Neural crest cell (in vitro differentiated cells): ENCODE measurements at places on chromosomes 4 and X. TPM values are rescaled to one million over a fixed set of nuclear protein-coding genes. Genes with fewer than 3 reads are reported as not detected.
A peak's percentile ranks its signal among the peaks of the same experiment; 100 is the strongest.

DNA sequence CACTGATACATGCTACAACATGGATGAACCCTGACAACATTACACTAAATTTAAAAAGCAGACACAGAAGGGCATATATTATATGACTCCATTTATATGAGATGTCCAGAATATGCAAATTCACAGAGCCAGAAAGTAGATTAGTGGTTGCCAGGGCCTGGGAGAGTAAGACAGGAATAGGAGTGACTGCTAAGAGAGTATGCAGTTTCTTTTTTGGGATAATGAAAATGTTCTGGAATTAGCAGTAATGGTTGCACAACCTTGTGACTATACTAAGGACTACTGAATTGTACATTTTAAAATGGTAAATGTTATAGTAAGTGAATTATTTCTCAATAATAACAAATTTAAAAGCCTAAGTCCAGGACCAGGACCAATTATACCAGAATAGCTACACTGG, 29.5 kb upstream of the NUP54 start:
- DNase-seq, result no peak

- no peak for DNase-seq
Observed at GRCh38 chr4:185809121-185809520, 2.9 kb downstream of the SORBS2 start.

DNA sequence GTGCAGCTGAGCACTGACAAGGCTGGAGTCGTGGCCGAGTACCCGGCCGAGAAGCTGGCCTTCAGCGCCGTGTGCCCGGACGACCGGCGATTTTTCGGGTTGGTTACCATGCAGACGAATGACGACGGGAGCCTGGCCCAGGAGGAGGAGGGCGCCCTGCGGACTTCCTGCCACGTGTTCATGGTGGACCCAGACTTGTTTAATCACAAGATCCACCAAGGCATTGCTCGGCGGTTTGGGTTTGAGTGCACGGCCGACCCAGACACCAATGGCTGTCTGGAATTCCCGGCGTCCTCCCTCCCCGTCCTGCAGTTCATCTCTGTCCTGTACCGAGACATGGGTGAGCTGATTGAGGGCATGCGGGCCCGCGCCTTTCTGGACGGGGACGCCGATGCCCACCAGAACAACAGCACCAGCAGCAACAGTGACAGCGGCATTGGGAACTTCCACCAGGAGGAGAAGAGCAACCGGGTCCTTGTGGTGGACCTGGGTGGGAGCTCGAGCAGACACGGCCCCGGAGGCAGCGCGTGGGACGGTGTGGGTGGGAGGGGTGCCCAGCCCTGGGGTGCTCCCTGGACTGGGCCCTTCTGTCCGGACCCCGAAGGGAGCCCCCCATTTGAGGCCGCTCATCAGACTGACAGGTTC, 24.3 kb downstream of the RGS12 start:
- no peak for DNase-seq

DNA sequence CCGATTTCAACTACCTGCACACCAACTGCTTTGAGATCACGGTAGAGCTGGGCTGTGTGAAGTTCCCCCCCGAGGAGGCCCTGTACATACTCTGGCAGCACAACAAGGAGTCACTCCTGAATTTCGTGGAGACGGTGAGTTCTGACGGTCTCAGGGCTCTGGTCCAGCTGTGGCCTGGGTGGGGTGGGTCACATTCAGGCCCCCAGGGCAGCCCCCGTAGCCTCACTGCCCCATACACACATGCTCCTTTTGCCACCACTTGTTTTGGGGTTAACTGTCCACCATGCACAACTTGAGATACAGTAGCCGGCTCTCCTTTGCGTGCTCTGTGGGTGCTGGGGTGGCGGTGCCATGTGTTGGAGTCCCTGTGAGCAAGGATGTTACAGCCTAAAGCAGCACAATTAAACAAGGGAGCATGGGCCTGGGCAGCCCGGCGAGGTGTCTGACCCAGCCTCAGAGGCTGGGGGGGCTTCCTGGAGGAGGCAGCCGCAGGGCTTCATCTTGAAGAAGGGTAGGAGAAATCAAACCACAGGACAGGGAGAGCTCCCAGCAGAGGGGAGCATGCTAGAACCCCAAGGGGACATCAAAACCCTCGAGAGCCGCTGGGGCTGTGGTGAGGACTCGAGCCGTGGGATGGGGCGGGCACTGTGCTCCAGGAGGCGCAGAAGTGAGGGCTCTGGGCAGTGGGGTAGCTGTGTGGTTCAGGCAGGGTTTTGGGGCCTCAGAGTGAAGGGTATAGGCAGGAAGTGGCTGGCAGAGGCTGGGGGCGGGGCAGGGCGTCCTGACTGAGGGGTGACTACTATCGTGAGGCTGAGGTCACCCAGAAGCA, 22.0 kb downstream of the CPZ start:
- DNase-seq, result no peak

DNA sequence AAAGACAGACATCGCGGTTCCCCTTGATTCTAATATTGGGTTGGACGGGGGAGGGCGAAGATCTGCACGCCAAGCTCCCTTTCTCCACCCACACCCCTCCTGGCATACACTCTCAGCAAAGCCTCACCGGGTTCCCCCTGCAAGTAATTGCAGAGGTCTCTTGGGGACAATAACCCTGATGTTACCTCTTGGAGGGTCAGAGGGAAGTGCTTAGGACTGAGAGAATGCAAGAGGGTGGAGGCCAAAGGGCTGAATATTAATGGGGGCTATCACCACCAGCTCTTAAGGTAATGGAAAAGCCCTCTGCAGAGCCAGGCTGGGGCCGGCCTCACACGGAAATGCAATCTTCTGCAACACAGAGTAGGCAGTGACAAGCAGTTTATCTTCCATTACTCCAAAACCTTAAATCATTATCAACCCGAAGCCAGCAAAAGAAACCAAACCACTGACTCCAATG, 344.1 kb upstream of the GATB start:
- no peak for DNase-seq

The CXXC4 gene
- total RNA-seq, result 18.9 and 20.3 TPM in 2 replicates

The MXRA5 gene
- total RNA-seq, result 1.3 TPM in 2 replicates

The CYBB gene
- not detected in 2 replicates for total RNA-seq

DNA sequence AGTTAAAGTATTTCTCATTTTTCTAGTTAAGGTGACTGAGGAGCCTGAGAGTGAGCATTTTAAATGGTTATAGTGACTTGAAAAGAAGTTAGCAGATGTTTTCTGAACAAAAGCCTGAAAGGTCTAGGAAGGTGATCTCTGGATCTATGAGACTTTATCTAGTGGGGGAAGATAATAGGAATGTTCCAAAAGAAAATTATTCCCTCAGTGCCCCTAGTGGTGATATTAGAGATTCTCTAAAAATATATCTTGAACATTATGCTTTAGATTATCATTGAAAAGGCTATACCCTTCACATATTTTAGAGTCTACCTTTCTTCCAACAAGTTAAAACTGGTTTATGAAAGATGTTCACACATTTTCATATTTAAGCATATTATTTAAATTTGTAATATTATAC, 69.0 kb upstream of the SPANXN1 start:
- DNase-seq, result no peak

The PAGE2B gene
- total RNA-seq, result not detected in 2 replicates

GRCh38 chrX:134721766-134722532, 63.7 kb upstream of the PLAC1 start:
- DNase-seq, result no peak

DNA sequence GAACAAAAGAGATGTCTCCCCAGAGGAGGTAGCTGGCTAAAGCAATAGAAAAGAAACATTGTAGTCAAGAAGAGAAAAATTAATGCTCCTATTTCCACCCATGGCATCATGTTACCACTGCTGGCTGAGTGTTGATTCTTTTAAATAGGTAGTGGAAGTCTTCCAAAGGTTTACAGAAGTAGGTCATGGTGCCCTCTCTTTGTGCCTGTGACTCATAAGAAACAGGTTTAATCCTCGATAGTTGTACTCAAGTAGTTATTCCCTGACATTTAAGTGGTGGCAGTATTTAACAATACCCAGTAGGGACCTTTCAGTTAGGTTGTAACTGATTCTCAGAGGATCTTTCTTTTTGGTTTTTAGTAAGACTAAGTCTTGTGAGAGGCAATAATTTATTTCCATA, 247.8 kb downstream of the TEX13A start:
- DNase-seq, result no peak

GRCh38 chr4:71186566-71187403, 152.0 kb upstream of the SLC4A4 start:
- peak; percentile 49 for DNase-seq

DNA sequence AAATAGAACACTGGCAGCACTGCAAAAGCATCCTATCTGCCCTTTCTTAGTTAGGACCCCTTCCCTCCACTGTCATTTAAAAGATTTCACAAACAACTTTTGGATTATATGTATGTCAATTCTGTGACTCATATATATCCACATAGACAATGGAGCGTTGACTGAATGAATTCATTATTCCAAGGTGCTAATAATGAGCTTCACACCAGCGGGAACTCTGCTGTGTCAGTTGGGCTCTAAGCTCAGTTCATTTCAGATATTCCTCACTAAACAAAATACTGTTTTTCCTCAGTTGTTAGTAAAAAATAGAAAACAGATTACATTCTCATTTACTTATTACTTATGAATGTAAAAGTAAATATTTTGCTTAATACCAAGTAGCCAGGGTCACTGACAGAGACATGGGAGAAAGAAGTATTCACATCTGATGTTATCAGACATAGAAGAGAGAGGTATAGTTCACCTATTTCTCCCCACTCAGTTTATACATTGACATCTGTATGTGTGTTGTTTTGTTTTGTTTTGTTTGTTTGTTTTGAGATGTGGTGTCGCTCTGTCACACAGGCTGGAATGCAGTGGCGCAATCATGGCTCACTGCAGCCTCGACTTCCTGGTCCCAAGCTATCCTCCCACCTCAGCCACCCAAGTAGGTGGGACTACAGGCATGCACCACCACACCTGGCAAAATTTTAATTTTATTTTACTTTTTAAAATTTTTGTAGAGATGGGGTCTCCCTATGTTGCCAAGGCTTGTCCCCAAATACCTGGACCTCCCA, 10.9 kb downstream of the NFKB1 start:
- no peak for DNase-seq

DNA sequence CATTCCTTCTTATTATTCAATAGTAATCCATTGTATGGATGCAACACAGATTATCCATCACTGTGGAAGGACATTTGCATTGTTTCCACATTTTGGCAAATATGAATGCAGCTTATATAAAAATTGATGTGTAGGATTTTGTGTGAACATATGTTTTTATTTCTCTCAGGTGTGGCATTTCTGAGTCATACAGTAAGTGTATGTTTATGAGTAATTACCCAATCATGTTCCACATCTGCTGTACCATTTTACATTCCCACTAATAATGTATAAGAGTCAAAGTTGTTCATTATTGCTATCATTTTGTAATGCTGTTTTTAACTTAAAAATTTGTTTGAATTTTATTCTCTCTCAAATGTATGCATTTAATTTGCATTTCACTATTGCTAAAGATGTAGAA, 25.5 kb downstream of the MAGEA4 start:
- no peak for DNase-seq

GRCh38 chr4:186902361-186902760, 178.7 kb upstream of the FAT1 start:
- DNase-seq, result no peak

- peak; percentile 51 for DNase-seq
Observed at GRCh38 chr4:54658252-54659093, 716 bp downstream of the KIT start.

DNA sequence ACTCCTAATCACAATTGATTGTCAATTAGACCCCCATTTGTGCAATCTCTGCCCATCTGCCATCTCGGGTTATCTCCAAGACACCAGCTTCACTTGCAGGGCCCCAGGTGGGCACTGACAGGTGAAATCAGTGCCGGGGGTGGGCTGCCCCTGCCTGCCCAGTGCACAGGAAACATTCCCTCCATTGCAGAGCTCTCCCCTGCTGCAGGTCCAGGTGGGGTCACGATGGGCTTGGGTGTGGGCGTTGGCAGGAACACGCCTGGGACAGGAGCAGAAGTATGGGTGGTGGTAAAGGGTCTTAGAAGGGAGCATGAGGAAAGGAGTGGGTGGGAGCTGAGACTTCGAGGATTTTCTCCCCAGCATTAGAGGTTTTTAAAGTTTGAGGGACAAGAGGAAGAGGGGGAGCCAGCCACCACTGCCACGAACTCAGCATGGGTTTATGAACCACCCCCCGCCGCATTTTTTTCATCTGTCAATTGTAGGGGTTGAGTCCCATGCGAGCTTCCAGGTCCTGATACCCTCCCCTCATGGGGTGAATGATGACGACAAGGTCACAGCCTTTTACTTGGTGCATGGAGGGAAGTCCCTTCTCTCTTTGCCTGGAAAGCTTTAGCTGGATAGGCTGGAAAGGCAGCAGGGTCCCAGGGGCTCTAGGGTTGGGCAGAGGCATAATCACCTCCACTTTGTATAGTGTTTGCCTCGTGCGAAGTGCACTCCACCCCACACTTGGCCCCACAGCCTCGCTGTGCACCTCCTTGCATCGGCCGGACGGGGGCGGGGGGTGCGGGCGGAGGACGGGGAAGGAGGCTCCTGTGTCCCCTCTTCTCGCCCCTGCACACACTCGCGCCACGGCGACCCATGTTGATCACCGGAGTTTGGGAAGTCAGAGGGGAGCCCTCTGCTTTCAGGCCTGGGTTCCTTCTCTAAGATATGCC, 3.5 kb upstream of the NKX1-1 start:
- no peak for DNase-seq

DNA sequence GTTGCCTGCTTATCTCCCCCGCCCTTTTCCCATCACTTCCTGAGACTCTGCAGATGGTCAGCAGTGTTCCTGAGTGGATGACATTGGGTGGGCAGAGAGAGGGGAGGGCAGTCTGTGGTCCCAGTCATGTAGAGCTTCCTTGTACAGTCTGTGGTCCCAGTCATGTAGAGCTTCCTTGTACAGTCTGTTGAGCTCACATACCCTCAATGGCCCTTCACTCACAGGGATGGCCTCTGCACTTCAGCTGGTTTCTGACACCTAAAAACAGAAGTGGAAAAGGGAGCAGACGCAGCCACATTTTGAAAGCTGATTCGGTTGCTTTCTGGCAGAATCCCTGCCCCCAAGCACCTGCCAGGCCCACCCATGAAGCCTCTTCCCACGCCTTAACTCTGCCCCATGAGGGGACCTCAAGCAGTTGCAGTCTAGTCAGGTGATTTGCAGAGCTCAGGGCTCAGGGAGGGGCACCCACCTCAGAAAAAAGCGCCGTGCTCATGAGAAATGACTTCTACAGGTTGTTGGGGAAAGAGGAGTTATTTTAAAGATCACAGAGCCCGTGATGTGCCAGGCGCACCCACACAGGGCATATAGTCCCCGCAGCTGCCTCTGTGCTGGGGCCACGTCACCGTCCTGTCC, 3.6 kb upstream of the TMEM271 start:
- DNase-seq, result no peak
